ENCODE measurements at places on chromosomes 3 and 15.

DNA sequence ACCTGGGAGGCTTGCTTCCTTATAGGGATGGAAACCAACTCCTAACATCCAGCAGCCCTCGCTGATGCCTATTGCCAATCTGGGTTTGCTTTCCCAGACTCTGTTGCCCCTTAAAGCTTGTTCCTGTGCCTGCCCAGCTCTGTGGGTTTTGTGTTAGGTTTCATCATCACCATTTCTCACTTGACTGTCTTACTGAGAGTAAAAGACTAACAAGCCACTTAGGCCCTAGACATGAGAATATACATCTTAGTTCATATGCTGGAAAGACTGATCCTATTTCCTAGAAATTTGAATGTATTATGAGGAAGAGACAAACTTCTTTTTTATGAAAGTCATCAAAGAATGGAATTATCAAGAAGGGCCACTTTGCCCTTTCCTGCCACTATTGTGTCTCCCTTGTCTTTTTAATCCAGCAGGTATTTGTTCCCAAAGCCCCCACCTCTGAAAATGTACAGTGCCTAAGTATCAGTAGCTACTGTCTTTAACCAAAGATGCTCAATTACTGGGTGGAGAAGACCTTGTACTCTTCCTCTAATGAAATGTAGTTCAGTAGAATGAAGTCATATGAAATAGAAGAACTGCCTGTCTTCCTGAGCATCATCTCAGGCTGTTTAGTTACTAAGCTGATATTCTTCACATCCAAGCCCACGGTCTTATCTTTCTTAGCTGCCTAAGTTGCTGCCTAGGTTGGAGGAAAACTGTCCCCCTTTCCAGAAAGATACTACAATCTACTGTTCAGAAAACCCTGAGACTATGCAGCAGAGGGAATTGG is 59.8 kb upstream of the ZPLD1 start:
- DNase-seq = no peak

GRCh38 chr3:127066635-127067034 is 83.7 kb downstream of the PLXNA1 start:
- DNase-seq = peak; percentile 12

- no peak for DNase-seq
Observed at GRCh38 chr15:79314811-79315210, 3.9 kb downstream of the TMED3 start.

DNA sequence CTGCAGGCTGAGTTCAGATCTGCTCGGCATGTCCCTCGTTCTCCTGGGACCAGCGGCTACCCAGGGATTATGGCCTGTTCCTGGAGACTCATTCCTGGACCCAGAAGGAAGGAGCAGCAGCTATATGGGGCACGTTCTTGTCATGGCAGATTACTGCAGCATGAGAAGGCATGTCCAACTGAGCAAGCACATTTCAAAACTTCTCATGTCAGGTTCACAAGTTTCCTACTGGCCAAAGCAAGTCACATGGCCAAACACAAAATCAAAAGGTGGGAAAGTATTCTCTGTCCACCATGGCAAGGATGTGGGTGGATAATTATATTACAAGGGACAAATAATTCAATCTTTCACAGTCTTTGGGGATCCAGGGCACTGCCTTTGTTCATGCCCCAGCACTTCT is 71.9 kb upstream of the C15orf39 start:
- DNase-seq = no peak

- no peak for DNase-seq
Observed at GRCh38 chr3:15279205-15279604, 53.2 kb downstream of the SH3BP5 start.

- no peak for DNase-seq
Observed at GRCh38 chr15:42069496-42070278, 24.7 kb downstream of the PLA2G4D start.

DNA sequence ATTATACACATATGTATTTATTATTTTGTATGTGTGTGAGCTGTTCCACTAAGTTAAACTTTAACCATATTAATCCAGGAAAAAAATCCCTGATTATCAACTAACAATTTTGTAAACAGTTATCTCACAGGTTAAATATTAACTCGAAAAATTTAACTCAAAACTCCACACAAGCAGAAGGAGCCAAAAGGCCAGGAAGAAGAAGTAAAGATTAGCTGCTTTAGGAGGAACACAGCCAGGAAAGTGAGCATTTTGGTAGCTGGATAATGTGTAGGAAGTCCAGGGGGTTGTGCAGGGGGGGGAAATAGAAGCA is 425.0 kb downstream of the TIGIT start:
- DNase-seq = no peak

DNA sequence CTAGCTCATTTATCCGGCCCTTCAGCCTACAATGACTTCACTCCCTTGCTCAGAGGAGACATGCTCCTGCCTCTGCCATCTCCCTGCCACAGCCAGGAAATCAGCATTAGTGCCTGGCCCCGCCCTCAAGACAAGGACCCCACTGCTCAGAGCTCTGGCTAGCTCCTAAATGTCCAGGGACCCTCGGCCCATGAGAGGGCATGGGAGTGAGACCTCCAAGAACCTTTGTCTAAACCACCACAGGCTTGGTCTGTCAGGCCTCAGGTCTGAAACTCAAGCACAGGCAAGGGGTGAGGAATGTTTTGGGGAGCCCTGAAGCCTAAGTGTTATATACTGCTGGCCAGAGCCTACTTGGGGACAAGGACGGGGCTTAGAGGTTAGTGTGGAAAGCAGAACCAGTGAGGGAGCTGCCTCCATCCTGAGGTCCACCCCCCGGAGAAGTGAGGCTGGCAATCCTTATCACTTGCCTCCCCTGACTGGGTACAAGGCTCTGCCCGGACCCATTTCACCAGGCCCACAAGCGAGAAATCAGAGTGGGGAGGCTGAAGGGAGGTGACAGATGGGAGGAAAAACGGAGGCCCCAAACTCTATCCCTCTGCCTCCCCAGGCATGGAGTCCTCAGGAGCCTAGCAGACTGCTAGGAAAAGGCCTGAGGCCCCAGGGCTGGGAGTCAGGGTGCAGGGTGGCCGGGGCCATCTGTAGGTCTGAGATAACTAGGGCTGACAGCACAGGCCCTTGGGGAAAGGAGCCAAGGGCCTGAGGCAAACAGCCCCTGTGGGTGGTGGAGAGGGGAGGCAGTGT is 18.8 kb downstream of the SHF start:
- DNase-seq = no peak
